ENCODE measurements at places on chromosomes 5 and 9.

GRCh38 chr5:108303611-108304010, 78.3 kb downstream of the FBXL17 start:
- no peak for DNase-seq

DNA sequence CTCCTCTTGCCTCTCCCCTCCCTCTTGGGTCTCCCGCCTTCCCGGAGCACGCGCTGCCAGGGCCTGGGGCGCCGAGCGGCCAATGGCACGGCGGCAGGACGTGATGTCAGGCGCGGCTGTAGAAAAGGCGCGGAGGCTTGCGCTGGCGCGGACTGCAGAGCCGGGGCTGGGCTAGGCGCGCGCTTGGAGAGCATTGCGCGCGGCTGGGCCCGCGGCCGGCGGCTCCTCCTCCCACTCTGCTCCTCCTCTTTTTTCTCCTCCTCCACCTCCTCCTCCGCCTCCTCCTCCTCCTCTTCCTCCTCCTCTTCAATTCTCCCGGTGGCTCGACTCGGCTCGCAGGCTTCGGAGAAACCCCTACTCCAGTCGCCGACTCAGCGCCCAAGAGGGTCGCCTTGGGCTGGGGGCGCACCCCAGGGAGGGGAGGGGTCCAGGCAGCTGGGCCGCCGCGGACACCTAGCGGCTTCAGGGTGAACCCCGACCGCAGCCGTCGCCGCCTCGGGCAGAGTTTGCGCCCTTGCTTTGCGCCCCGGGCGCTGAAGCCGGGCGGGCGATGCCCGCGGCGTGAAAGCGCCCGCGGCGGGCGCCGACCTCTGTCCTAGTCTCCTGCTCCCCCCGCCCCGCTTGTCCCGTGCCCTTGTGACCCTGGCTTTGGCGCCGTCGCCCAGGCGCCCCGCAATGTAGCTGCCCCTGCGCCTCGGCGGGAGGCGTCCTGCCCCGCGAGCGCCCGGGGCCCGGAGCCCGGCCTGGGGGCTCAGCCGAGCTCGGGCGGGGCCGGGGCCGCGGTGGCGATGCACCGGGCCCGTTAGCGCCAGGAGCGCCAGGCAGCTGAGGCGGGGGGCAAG, at the start of gene LHX2:
TSS of gene LHX2 (plus strand) at position 309 of the 842 bp plus-strand sequence. CDS start 581 bp downstream, outside the sequence.
- peak; percentile 55 for DNase-seq

- DNase-seq = no peak
Measured at GRCh38 chr5:50325237-50325832, 115.8 kb downstream of the EMB start.

- no peak for DNase-seq
Measured at GRCh38 chr5:95768731-95769130, 37.6 kb downstream of the RHOBTB3 start.

- no peak for DNase-seq
Measured at GRCh38 chr5:175343308-175343707, 100.7 kb downstream of the DRD1 start.

DNA sequence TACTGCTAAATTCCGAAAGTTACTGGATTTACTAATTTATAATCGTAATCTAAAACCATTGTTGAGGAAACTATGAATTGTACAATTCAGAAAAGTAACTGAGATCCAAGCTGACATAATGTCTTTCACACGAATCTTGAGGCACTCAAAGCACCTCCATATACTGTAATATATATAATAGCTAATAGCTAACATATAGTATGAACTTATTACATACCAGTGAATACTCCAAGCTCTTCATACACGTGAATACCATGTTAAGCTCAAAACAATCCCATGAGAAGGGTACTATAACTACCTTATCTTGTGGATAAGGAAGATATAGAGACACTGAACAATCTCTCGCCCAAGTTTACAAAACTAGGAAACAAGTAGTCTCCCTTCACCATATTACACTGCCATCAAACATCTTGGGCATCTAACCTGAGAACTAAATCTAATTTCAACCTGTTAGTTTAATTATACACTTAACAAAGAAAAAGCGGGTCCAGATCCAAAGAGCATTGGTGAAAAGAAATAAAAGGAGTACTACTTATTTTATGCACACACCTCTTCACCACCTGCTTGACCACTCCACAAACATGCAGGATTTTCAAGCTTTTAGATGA, 1.0 kb downstream of the NUDCD2 start:
- no peak for DNase-seq

- peak; percentile 93 for DNase-seq
Measured at GRCh38 chr9:121698627-121699570, 47.5 kb downstream of the DAB2IP start.

- no peak for DNase-seq
Measured at GRCh38 chr5:111169269-111169668, 54.9 kb upstream of the CAMK4 start.

DNA sequence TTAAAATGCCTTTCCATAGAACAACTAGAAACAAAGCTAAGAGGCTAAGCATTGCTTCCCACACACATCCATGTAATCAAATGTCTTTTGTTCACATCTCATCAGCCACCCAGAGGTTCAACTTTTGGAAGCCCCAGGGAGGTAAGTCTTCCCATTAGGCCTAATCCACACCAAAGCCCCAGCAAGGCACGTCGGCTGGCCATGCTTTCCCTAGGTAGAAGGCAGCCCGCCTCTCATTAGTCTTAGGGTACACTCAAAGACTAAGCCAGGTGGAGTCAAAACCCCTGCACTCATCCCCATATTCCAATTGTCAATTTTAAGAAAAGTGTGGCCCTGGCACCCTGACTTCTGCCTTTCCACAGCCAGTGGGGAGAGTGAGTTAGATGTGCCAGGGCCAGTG, 87.9 kb downstream of the ATPSCKMT start:
- no peak for DNase-seq

GRCh38 chr9:15304632-15305031, 2.4 kb downstream of the TTC39B start:
- no peak for DNase-seq

- no peak for DNase-seq
Measured at GRCh38 chr5:159322180-159322579, 8.1 kb downstream of the IL12B start.

DNA sequence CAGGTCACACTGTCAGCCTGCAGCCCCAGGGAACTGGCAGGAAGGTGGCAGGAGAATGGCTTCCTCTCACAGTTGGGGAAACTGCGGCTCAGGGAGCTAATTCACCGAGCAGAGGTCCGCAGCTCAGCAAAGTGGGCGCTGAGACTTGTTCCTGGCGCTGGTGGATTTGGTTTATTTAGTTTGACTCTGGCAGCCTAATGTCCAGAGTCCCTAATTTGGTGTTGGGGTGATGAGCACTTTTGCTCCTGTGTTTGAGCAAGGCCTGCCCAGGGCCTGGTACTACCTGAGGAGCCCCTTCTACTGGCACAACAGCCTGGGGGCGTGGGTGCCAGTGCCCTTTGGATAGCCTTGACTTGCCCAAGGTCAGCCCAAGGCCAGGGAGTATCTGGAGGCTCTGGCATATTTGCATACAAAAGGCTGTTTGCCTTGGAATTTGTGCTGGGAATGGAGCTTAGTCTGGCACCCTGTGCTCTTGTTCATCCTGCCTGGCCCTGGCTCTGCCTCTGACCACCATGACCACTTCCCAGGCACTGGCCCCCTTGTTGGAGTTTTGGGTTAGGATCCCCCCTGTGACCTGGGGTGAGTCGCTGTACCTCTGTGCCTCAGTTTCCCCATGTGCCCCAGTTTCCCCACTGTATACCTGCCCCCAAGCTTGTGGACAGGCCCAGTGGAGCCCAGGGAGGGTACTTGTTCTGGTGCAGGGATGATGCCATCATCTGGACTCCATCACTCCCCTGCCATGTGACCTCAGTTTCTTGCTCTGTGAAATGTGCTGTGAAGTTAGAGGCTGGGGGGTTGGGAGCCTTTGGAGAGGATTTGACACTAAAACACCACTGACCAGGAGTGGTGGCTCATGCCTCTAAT, 1.4 kb downstream of the SUSD3 start:
- no peak for DNase-seq

GRCh38 chr9:17339156-17339555, 204.3 kb downstream of the CNTLN start:
- no peak for DNase-seq

GRCh38 chr9:72749276-72749675, 203.6 kb downstream of the ALDH1A1 start:
- DNase-seq = no peak

DNA sequence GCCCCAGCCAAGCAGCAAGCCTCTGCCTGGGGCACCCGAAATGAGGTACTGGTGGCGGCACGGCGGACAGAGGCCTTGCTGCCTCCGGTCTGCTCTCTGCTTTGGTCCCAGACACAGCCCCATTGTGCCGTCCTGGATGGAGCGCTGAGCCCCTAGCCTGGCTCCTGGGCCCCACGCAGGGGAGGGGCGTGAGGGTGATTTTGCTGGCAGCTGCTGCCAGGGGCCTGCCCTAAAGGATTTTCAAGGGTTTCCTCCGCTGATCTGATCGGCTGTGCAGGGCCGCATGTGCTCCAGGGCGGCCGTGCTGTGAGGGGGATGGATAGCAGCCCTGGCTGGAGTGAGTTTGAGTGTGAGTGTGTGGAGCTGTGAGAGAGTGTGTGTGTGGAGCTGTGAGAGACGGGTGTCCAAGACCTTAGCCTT, 1.3 kb downstream of the GPSM1 start:
- no peak for DNase-seq

- DNase-seq = no peak
Measured at GRCh38 chr5:65068410-65068809, 299.7 kb downstream of the CWC27 start.

GRCh38 chr5:122727112-122727541, 47.8 kb upstream of the SNX2 start:
- no peak for DNase-seq

- DNase-seq = peak; percentile 34
Measured at GRCh38 chr9:133368249-133368881, 7.5 kb downstream of the SURF4 start.

GRCh38 chr5:15010936-15011335, 139.4 kb upstream of the ANKH start:
- DNase-seq = no peak

DNA sequence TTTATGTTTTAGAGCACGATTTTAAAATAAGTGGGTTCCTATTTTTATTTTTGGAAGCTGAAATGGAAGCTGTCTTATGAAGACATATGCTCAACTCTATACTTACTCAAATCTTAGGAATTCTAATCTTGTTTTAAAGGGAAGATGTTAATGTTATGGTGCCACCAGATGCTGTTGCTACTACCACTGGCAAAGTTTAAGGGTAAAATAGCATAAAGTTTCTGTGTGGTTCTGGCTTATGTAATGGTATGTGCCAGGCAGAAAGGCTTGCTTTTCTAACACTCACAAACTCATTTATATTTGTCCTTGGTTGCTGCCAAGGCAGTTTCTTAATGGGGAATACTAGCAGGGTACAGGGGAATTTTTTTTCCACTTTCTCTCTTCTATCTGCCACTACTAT, 204.9 kb downstream of the ZSWIM6 start:
- DNase-seq = no peak

DNA sequence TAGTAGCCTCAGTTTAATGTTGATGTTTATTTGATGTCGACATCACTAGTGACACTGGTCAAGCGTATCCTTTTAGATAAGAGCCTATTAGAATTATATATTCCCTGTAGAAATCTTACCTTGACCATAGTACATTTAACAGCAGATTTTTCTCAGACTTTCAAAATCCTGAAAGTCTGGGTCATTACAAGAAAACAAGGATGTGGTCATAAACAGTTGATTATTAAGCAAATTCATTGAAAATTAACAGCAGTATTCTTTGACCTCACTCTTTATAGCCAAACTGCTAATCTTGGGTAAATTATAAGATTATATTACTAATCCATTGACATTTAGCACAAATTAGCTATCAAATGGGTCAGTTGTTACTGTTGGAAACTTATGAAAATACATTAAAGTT, 83.4 kb downstream of the GHR start:
- no peak for DNase-seq

GRCh38 chr9:109092051-109092580, 27.6 kb downstream of the TMEM245 start:
- no peak for DNase-seq

DNA sequence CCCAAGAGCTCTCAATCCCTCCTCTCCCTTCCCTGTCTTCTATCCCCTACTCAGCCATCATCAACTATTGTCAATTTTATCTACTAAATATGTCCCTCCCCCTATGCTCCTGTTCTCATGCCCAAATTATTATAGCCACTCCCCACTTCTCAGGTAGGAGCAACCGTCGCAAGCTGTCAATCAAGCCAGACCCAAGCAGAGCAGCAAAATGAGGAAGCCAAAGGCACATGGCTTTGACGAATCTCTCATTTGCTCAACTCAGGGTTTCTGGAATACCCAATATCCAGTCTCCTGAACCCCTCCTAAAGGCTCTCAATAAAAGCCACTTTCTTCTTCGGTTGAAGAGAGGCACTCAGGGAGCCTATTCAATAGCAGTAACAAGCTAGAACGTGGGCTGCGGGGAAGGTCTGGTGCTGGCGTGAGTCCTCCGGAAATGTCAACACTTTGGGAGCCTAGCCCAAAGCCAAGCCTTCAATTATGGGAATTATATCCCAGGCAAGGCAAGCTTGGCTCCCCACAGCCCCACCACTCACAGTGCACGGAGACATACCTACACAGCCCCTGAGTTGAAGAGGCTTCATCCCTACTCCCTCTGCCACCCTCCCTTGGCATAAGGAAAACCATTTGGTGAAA, 47.7 kb downstream of the SIL1 start:
- no peak for DNase-seq

DNA sequence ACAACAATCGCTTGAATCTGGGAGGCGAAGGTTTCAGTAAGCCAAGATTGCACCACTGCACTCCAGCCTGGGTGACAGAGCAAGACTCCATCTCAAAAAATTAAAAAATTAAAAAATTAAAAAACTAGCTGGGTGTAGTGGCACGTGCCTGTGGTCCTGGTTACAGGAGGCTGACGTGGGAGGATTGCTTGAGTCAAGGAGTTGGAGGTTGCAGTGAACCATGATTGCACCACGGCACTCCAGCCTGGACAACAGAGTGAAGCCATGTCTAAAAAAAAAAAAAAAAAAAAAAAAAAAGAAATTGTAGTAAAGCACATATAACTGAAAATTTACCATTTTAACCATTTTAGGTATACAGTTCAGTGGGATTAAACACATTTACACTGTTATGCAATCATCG, 13.1 kb upstream of the CCIN start:
- DNase-seq = no peak

DNA sequence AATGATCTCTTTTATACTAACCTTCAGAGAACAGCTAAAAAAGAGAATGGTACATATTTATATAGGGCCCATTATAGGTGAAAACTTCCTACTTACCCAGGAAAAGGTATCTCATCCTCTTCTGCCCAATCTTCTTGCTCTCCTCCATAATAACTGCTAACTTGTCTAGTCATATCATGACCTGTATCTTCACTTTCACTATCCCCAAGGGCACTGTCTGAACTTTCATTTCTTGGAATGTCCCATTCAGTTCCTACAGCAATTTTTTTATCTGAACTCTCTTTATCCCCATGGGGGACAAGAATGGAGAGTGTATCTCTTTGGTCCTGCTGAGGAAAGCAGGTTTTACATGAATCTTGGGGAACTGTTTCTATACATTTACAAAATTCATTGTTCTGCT, 36.4 kb upstream of the RAPGEF6 start:
- no peak for DNase-seq

- no peak for DNase-seq
Measured at GRCh38 chr9:95193067-95193466, 124.4 kb downstream of the FANCC start.

- DNase-seq = no peak
Measured at GRCh38 chr9:92961627-92962302, 14.4 kb downstream of the FGD3 start.
